Kidney epithelial cell (primary cell): ENCODE measurements at places on chromosomes 7 and 10. TPM values are rescaled to one million over a fixed set of nuclear protein-coding genes. Genes with fewer than 3 reads are reported as not detected.

DNA sequence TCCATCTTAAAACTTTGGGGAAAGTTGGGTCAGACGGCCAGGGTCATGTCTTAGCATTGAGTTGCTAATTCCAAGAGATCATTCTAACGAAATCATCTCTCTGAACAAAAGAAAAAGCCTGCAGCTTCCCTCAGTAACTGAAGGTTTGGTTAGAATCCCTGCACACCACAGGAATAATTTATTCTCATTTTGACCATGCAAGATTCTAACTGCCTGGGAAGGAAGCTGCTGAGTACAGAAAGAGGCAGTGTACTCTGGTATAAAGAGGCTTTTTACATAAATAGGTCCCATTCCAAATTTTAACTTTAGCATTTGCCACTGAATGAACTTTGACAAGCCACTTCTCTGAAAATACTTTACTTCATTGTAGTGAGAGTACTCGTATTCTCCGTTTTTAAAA is 76.9 kb upstream of the RSBN1L start:
- DNase-seq, result no peak

DNA sequence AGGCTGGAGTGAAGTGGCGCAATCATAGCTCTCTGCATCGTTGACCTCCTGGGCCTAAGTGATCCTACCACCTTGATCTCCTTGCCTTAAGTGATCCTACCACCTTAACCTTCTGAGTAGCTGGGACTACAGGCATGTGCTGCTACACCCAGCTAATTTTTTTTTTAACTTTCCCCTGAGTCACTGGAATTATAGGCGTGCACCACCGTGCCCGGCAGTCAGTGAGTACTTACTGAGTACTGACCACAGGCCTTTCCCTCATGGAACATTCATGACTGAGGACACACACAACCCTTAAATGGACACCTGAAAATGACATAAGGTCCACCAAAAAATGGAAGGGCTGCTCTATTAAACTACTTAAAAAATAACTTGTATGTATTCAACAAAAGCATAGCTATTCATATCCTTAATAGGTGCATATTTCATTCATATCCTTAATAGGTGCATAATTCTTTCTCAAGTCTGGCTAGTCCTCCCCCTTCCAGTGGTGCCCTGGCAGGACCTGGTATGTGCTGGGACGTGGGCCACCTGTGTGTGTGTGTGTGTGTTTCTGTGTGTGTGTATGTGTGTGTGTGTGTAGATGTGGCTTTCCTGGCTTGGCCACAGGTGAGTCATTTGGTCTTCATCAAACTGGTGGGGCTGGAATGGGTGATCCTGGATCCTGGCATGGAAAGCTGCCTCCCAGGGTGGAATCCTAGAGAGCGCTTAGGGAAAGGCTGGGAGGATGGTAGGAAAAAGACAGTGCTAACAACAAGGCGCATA is 3.5 kb downstream of the FAM180A start:
- DNase-seq, result no peak

GRCh38 chr10:113957013-113957412 is 86.7 kb upstream of the ADRB1 start:
- DNase-seq, result peak; percentile 31

- DNase-seq, result no peak
These were observed 1509.7 kb upstream of the LRRTM3 start for GRCh38 chr10:65416094-65416493.

DNA sequence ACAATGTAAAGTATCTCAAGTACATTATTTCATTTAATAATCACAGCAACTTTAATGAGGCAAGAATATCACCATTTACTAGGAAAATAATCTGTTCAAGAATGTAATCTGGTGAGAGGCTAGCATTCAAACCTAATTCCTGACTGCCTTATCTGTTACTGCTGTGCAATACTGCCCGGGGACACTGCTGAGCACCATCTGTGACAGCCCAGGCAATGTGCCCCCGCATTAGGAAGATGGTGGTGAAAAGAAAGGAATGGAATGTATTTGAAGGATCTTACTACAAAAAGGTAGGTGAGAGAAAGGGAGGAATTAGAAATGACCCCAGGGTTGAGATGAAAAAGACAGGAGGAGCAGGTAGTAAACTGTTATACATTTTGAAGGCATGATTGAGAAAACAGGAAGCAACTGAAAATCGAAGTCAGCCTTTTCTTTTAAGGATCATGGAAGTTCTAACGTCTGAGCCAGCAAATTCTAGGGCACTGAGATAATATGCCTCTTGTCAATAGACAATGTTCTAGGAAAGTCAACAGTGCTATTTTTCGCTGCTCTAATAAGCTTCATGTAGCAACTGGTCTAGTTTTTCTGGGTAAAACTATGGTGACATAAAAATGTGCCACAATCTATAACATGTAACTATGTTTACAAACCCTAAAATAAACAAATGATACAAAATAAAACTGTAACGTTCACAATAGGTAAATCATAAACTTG is 90.4 kb downstream of the ETV1 start:
- DNase-seq, result no peak

- no peak for DNase-seq
These were observed 152.5 kb downstream of the ARHGAP12 start for GRCh38 chr10:31776159-31776558.

DNA sequence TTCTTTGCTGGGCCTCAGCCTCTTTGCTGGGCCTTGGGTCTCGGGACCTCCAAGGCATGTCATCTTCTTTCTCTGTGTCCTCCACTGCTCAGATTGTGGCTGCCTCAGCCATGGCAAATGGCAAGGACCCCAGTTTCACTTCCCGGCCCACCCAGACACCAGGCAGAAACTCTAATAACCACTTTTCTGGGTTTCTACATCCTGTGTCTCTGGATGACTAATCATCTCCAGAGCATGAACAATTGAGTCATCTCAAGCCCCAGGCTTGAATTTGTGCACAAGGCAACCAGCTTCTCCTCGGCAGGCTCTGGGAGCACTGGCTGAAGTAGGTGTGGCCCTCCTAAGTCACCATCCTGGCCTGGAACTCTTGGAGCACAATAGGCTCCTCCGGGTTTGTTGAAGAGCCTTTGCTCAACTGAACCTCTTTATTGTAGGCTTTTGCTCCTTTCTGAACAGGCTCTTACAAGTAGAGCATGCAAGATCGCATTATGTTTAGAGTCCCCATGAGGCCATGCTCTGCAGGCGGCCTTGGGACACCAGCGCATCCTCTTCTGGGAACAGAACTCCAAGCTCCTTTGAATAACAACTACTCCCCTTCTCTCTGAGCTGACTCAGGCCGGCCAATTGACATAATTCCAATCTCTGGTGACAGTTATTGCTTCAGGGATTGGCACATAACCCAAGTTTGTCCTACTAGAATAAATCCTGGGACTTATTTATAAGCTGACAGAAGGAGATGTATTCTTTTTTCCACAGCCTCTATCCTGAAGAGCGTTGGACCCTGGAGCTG is 218.1 kb downstream of the WDR11 start:
- DNase-seq, result peak; percentile 42

GRCh38 chr10:11528286-11528685 is 83.2 kb downstream of the USP6NL start:
- no peak for DNase-seq

DNA sequence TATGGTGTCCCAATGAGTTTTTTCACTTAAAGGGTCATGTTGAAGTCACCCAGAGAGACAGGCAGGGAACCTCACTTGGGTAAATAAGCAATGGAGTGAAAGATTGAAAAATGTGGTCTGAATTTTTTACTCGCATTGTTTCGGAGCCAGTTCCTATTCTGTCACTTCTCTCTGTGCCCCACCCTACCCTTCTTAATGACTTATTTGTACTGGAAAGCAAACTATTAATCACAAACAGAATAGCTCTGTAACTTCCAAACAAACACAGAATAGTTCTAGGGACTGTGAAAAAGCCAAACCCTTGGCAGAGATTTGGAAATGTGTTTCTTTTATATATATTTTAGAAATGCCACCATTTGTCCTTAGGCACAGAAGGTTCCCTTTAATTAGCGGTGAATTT is 76.0 kb downstream of the LRMDA start:
- DNase-seq, result no peak

GRCh38 chr7:120221666-120222065 is 51.3 kb upstream of the KCND2 start:
- DNase-seq, result no peak

- DNase-seq, result no peak
These were observed 612.8 kb upstream of the MGMT start for GRCh38 chr10:128854204-128854603.

- DNase-seq, result no peak
These were observed 6.7 kb downstream of the SKIDA1 start for GRCh38 chr10:21518641-21519396.

- no peak for DNase-seq
These were observed 123.2 kb upstream of the RAB18 start for GRCh38 chr10:27380929-27381358.

GRCh38 chr7:157139810-157140510 is 1.2 kb downstream of the UBE3C start:
- DNase-seq, result no peak

WEE2 gene
- not detected in 2 replicates for total RNA-seq

UCN3 gene
- not detected in 2 replicates for total RNA-seq

GNGT1 gene
- total RNA-seq, result not detected in 2 replicates

PRSS1 gene
- total RNA-seq, result 1.5 and 2.1 TPM in 2 replicates

RELN gene
- total RNA-seq, result 4.4 and 7.1 TPM in 2 replicates

NUB1 gene
- 48.5 and 60.2 TPM in 2 replicates for total RNA-seq

TMEM213 gene
- total RNA-seq, result not detected in 2 replicates
